Peyer's patch (tissue), 4 donors: ENCODE measurements at places on chromosomes 16 and 17. TPM values are rescaled to one million over a fixed set of nuclear protein-coding genes. Genes with fewer than 3 reads are reported as not detected.

GRCh38 chr17:44738214-44738906, 20.4 kb upstream of the ADAM11 start:
- no peak for DNase-seq

GRCh38 chr17:78081551-78081950, 47.0 kb downstream of the TMC6 start:
- DNase-seq: no peak

Gene ASIC2
- total RNA-seq: 1.8 TPM

- no peak for DNase-seq
These were observed 88.7 kb downstream of the HS3ST3A1 start for GRCh38 chr17:13513039-13513405.

Gene ZNF469
- 0.80 TPM for total RNA-seq

Gene ACSM3
- total RNA-seq: 2.1 TPM

DNA sequence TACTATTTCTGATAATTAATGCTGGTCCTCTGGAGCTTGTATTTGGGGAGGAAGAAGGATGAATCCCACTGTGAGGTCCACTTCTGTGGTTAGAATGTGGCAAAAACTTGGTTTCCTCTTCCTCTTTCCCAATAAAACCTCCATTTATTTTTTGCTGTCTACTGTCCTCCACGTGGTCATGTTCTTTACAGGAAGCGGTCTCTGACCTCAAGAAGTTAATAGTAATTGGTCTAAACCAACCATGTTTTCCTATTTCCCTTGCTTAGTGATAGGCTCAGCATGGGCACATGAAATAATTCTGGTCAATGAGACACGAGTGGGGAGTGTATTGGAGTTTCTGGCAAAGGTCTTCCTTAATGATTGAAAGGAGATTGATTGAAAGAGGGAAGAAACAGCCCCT, 33.9 kb downstream of the CHP2 start:
- no peak for DNase-seq

- DNase-seq: peak; percentile 79
These were observed 112.0 kb upstream of the SMURF2 start for GRCh38 chr17:64773836-64774761.

GRCh38 chr17:66165537-66166123, 26.3 kb downstream of the CEP112 start:
- no peak for DNase-seq

GRCh38 chr16:85570735-85571562, 42.2 kb upstream of the GSE1 start:
- DNase-seq: peak; percentile 78

GRCh38 chr17:65163990-65164495, 26.9 kb downstream of the RGS9 start:
- peak; percentile 57 for DNase-seq

Gene NECAB2
- not detected for total RNA-seq

Gene KCNH6
- 39.4 TPM for total RNA-seq

- no peak for DNase-seq
These were observed 257.7 kb upstream of the PMFBP1 start for GRCh38 chr16:72429671-72430081.

DNA sequence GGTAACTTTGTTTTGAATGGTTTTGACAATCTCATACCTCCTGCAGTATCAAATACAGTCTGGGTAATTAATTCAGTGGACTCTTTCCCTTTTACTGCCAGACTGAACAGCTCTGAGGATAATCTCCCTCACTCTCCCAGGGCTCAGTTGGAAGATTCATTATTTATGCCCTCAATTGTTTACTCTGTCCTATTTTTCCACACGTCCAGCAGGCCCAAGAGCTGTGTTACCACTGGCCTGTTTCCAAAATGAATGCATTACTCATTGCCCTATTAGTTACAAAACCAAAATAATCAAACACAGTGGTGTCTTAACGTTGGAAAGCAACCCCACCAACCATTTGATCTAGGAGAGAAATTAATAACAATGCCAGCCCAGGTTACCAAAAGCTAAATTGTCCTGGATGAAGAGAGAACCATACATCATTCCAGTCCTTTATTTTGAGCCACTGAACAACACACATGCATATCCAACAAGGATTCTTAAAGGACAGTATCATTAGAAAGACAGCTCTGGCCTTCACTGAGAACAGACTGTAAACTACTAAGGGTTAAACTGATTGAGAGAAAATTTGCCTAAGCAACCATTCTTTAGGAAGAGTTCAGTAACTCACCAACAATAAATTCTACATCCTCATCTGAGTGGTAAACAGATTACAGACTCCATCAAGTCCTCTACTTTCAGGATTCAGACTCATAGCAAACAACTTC, 34.5 kb downstream of the FAM222B start:
- no peak for DNase-seq

- DNase-seq: no peak
These were observed 26.8 kb downstream of the CD300LG start for GRCh38 chr17:43873815-43874214.

- DNase-seq: no peak
These were observed 8.3 kb upstream of the PSMD3 start for GRCh38 chr17:39972271-39972670.

GRCh38 chr17:82696916-82697807, 1.3 kb downstream of the RAB40B start:
- DNase-seq: no peak

DNA sequence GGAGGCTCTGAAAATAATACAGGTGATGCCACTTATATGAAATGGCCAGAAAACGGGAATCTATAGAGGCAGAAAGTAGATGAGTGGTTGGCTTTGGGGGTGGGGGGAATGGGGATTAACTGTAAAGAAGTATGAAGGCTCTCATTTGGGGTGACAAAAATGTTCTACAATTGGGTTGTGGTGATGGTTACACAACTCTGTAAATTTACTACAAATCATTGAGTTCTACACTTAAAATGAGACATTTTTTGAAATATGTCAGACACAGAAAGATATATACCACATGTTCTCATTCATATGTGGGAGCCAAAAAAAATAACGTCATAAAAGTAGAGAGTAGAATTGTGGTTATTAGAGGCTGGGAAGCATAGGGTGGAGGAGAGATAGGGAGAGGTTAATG, 25.7 kb downstream of the ARHGAP17 start:
- no peak for DNase-seq

- no peak for DNase-seq
These were observed 88.0 kb downstream of the LITAF start for GRCh38 chr16:11498683-11499082.
